ENCODE measurements at places on chromosomes 1 and 21.
A peak's percentile ranks its signal among the peaks of the same experiment; 100 is the strongest.

- no peak for DNase-seq
Observed at GRCh38 chr1:235746245-235746644, 96.7 kb upstream of the GNG4 start.

DNA sequence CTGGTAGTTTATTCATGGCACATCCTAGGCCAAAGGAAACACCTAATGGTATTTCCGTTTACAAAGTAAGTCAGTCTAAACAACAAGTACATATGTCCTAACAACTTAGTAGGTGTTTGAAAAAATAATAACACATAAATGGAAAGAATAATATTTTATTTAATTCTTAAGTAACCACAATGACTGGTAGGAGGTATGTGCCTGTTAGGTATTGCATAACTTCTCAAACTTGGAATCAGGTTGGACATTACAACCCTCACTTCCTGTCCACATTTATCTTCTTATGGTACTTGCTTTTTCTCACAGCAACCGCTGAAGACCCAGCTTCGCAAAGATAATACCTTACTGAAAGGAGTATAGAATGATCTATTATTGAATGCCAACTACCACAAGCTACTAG is 64.2 kb downstream of the VPS13D start:
- no peak for DNase-seq

DNA sequence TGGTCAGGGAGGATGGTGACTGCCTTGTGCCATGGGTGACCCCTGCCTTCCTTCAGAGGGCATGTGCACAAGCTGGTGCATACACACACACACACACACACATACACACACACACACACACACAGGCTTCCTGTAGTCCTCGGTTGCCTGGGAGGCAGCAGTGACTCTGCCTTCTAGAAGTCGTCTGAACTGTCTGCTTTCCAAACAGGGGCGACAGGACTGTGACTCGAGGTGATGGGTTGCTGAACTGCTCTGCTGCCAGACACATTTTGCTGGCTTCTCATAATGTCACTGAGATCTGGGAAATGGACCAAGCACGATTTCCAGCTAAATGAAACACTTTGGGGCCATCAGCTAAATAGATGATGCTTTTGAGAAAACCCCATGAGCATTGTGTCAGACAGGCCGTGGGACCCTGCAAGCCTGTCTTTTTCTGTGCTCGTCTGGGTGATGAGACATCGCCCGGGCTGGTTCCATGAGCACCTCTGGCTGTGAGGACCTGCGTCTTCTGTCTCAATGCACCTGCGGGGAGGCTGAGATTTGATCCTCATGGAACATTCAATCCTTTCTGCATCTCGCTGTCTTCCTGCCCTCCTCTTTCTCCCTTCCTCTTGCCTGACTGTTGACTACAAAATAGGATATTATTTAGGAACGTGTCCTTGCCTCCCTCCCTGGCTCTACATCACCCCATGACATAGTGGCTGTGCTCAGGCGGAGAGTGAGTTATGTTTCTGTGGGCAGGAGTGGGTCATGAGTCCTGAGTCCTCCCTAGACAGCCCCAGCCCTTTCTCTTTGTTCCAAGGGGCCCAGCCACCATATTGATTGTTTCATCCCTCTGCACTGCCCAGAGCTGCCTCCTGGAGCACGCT is 436.8 kb downstream of the CAMTA1 start:
- DNase-seq, result no peak

DNA sequence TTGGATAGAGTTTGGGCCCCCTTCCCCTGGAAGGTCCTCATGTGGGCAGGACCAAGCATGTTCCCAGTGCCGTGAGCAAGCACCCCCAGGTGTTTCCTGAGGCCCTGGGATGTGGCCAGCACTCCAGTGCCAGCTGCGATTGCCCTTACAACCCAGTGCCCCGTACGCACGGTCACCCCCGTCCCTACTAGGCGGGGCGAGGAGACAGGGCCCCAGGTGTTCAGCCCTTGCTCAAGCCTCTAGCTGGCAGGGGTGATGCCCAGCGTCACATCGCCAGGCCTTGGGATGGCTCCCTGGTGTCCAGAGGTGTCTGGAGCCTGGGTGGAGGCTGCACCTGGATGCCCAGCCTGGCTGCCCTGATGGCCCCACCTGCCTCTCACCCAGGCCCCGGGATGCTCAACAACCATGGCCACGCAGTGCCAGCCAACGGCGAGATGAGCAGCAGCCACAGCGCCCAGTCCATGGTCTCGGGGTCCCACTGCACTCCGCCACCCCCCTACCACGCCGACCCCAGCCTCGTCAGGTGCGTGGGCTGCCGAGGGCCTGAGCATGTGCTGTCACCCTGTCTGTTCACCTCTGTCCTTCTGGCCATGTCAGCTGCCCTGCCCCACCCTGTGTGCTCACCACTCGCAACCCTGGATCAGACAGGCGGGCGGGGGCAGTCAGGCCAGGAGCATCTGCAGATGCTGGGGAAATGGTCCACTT is 21.6 kb upstream of the CCDC27 start:
- no peak for DNase-seq

DNA sequence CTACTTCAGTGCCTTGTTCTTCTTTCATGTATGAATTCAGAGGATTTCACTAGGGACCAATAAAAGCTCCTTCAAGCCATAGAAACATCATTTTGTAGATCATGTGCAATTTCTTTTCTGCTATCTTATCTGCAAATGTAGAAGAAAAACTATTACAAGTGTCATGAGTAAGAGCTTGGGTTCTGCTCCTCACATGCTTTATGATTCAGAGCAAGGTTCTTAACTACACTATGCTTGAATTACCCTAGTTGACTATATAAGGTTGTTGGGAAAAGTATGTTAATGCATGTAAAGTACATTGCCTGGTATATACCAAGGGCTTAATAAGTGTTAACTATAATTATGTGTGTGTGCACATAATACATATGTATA is 91.4 kb upstream of the S1PR1 start:
- no peak for DNase-seq

GRCh38 chr1:155769257-155769656 is 80.4 kb downstream of the DAP3 start:
- no peak for DNase-seq

DNA sequence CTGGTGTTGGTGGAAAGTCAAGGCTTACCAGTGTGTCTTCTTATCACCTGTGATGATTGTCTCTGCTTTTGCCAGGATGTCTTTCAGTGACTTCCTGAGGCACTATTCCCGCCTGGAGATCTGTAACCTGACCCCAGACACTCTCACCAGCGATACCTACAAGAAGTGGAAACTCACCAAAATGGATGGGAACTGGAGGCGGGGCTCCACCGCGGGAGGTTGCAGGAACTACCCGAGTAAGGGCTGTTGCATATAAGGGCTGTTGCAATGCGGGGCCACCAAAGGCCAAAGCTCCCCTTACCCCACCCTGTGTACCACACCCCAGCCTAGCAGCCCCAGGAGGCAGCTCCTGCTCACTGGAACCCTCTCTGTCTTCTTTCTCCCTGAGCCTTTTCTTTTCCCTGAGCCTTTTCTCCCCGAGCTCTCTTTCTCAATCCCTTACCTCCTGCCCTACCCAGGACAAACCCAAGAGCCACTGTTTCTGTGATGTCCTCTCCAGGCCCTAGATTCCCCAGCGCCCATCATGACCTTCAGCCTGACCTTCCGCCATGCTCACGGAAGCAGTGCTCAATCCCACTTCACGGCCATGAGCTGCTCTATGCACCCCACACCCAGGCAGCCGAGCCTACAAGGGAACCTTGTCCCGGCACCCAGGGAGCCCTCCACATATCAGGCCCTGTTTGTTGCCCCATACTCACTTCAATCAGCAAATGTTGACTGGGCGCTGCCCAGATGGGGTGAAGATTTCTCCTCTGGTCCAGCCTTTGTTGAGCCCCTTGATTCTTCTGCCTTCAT is 40.6 kb downstream of the CAPN2 start:
- DNase-seq, result no peak

DNA sequence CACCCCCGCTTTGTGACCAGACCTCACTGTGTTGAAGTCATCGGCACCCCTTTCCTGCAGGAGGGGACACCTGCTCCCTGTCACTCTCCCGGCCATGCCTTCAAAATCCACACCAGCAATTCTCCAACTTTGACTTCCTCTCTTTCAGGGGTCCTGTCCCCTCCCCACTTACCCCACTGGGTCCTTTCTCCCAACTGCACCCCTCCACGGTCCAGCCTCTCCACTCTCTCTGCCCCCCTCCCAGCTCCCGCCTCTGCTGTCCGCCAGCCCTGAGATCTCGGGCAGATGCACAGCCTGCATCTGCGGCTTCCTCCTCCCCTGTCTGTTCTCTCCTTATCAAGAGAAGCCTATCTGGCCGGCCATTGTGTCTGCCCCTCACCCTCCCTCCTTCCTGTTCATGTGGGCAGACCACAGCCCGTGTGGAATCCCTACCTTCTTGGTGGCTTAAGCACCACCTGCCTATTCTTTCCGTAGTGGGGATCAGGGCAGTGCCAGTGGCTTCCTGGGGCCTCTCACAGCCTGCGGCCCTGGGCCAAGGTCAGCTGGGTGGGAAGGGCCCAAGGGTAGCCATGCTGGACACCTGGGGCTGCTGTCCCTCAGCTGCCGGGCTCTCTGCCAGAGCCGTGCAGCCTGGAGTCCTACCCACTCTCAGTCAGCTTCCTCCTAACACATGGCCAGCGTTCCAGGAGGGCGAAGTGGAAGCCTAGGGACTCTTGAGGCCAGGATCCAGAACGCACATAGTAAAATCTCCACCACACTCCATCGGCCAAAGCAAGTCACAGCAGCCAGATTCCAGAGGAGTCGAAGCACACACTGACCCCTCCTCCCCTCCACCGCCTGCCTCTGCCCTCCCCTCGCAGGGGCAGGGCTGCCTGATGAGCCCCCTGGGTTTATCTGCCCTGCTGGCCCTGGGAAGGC is 5.1 kb upstream of the HES4 start:
- DNase-seq, result no peak

- no peak for DNase-seq
Observed at GRCh38 chr1:37394574-37395464, 79.6 kb upstream of the ZC3H12A start.

DNA sequence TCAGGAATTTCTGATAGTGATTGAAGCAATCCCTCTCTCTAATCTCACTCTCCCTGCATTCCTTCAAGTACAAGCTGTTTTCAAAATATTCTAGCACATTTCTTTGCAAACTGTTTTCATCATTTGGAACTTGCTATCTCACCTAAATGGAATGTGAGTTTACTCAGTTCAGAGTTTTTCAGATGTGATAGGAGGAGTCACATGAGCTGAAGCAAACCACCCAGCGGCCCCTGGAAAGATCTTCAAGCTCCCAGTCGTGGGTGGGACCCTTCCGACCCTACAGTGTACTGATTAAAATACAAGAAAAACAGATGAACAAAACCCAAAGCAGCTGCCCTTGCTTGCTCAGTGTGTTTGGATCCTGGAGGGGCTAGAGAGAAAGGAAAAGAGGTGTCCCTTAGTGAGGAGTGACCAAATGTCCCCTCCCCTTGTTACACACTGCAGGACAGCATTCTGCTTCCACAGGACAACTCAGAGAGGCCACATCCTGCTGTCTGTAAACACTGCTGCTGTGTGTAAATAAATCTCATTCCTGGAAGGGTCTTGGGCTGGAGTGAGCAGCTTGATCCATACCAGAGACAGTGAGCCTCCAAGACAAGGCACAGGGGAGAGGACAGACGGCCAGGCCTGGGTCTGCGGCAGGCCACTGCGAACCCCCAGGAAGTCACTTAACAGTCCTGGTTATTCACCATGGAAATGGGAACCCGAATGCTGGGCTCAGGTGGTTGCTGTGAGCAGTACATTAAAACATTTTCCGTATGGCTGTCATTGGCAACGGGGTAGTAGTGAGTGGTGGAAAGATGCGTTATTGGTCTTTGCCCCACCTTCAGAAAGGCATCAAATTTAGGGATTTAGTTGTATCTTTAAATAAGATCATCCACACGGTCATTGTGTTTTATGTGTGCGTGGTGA is 229.2 kb downstream of the RHOU start:
- DNase-seq, result peak; percentile 33

- DNase-seq, result peak; percentile 67
Observed at GRCh38 chr1:58886611-58887010, 102.8 kb upstream of the JUN start.

DNA sequence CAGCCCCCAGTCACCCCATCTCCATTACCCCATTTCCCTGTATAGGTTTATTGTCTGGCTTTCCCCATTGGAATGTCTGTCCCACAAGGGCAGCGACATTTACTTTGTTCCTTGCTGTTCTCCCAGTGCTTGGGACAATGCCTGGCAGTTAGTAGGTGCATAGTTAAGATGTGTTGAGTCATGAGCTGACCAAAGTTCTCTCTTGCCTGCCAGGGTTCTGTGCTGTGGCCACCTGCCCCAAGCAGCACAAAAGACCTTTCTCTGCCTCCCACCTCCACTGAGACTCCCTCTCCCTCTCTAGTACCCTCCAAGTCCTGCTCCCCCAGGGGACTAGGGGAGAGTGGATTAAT is 40.0 kb downstream of the TMCO4 start:
- DNase-seq, result no peak

GRCh38 chr1:38005195-38006007 is at the start of gene FHL3:
Gene FHL3, minus strand, starts transcription at chr1:38005514. Its CDS starts 6,102 bp downstream, at chr1:37999412.
- DNase-seq, result no peak

GRCh38 chr1:161121042-161121650 is 3.2 kb downstream of the NIT1 start:
- no peak for DNase-seq

- no peak for DNase-seq
Observed at GRCh38 chr1:152252157-152252556, 28.2 kb upstream of the HRNR start.

- DNase-seq, result no peak
Observed at GRCh38 chr1:56017336-56017735, 562.0 kb downstream of the PLPP3 start.

DNA sequence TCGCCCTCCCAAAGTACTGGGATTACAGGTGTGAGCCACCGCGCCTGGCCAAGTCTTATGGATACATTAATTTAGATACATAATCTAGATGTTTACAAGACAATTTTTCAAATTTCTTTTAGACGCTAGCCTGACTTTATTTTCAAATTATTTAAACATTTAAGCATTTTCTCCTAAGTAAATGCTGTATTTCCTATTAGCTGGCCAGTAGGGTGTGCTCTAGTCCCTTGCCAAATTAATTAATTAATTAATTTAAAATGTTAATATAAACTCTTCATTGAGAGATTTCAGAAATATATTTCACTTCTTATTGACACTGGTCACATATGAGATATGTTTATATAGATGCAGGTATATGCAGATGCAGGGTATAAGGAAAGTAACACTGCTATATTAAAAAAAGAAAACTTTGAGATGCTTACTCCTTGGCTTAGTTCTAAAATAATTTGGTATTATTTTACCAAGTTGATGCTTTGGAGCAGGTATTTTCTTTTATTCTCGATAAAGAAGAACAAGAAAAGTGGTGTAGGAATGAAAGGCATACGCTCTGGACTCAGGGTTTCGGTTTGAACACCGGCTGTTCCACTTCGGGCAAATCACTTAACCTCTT is 5.2 kb upstream of the ERRFI1 start:
- DNase-seq, result no peak

DNA sequence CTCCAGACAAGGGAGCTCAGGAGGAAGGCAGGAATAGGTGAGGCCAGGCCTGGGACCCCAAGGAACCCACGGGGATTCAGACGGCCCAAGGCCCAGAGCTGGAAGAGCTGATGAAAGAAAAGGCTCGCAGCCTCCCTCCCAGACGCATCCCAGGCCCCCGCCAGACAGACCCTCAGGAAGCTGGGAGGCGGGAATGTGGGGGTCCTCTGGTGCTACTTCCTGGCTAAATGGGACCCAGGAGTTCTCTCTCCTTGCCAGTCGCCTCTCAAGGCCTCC is 430 bp downstream of the FBXO2 start:
- no peak for DNase-seq

All from skeletal muscle cell (primary cell).